ENCODE measurements at places on chromosomes 4 and X.

GRCh38 chr4:184674011-184674410 lies 24.5 kb downstream of the PRIMPOL start:
- no peak for DNase-seq

GRCh38 chr4:6474705-6475457 lies 2.5 kb upstream of the PPP2R2C start:
- DNase-seq: no peak

DNA sequence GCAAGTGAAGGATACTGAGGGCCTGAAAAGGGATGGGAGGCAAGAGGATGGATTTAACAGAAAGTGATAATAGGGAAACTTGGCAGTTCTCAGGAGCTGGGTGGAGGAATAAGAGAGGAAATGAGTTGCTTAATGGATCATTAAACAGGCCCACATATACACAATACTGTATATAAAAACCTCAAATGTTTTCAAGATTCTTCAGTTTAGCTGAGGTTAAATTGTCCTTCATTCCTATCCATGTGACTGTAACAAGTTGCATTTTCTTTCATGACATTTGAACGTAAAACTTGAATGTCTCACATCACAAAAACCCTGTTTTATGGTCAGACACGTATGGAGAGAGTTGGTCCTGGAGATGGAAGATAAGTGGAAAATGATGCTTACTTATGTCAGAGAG lies 76.5 kb upstream of the PLAC8 start:
- no peak for DNase-seq

DNA sequence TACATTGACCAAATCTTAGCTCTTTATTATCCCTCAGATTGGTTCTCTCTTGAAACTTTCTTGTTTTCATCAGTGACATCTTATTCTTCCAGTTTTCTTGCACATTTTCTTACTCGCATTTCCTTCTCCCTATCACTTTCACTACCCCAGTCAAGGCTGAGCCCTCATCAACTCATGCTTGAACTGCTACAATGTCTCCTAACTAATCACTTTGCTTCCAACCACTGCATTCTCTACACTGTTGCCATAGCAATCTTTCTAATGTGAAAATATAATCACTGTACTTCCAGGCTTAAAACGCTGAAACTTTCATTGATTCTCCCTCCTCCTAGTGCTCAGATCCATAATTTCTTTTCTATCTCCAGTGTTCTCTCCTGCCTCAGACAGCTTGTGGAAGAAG lies 22.2 kb upstream of the LPAR4 start:
- no peak for DNase-seq

DNA sequence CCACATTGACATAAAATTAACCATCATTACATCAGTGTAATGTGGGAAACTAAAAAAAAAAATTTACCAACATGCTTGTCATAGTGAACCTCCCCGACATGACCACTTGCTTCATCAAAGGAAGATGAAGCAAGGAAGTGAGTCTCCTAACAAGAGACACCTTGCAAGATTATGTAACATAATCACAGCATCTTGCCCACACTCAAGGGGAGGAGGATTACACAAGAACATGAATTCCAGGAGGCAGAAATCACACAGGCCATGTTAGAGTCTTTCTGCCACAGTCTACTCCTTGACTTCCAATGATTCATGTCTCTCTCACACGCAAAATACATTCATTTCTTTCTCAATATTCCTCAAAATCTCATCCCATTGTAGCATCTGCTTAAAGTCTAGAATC lies 93.3 kb downstream of the AKAP4 start:
- no peak for DNase-seq

GRCh38 chr4:81638698-81639097 lies 167.0 kb upstream of the RASGEF1B start:
- no peak for DNase-seq

DNA sequence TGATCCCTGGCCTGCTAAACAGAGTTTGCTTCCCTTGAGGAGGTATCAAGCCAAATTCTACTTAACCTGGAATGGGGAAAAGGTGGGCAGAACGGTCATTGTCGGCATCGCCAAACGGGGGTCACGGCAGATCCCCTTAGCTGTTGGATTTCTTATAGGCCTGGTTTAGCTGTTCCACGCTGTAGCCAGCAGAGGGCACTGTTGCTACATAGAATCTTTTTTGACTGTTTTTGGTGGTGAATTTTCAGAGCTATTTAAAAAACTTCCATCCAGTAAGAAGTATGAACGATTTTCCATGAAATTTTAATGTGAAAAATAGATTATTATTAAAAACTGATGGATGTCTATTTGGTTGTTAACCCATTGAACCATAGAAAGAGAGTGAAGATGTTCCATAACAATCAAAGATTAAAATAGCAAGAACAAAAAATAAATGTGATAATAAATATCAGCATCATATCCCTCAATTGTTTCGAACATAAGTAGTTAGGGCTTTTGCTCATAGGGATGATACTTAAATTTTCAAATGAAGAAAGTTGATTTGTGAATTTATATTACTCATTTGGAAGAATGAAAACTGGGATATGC lies 56.6 kb downstream of the LINC00632 start:
- peak; percentile 2 for DNase-seq

- no peak for DNase-seq
Observed at GRCh38 chr4:159607809-159608208, 504.9 kb downstream of the RAPGEF2 start.

DNA sequence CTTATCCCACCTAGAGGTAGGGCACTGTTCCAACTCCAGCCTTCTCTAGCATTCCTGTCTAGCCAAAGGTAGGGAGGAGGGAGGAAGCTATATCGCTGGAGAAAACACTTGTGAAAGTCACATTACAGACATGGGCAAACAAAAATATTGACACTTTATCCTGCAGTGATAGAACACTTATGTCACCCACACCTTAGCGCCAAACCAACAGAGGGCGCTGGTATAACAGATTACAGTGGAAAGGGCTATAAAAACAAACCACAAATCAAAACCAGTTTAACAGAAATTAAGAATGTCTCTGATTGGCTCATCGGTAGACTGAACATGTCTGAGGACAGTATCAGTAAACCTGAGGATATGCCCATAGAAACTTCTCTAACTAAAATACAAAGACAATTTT lies 451.3 kb downstream of the TLL1 start:
- DNase-seq: no peak

DNA sequence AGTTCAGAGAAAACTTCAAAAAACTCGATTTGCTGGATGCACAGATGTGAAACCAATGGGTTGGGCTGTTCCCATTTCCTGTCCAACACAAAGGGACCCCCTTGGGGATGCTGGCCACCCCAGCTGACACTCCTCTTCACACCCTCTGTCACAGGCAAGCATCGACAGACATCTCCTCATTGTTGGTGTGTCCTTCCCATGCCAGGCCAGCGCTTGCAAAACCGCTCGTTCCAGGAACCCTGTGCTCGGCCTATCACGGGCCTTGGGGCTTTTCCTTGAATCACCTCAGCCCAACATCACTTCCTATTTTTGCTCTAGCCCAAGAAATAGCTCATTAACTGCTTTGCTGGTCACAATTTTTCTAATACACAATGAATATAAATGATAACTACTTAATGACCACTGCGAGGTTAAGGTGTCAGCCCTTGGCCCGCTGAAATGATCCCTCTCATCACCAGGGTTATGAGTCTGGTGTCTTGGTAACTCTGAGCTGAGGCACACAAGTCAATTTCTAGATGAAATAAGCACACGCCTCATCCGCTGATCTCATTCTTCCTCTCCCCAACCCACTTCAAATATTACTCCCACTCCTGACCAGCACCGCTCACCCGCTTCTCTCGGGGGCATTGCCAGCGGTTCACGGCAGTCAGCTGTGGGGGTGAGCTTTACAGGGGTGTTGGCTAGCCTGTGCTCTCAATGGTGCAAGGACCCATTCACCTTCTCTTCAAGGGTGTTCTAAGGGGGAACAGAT lies 32.3 kb downstream of the BCOR start:
- DNase-seq: no peak

- DNase-seq: no peak
Observed at GRCh38 chr4:182085051-182085480, 158.1 kb upstream of the TENM3 start.

- DNase-seq: no peak
Observed at GRCh38 chr4:158036998-158037397, 135.8 kb downstream of the GASK1B start.

- no peak for DNase-seq
Observed at GRCh38 chr4:171599628-171600027, 213.6 kb upstream of the GALNTL6 start.

DNA sequence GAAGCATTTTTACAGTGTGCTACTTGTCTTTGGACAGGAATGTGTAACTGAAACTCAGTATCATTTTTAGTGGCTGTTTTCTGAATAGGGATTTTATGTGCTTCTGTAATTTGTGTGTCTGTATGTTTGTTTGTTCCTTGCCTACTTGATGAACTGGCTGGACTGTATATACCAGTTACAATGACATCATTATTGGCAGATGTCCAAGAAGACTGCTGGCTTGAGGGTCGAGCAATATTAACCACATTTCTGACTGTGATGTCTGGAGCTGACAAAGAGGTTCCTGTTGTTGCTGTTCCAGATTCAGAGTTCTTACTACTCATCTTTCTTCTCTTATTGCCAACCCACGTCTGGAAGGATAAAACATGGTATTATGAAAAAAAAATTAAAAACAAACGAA lies 33.0 kb downstream of the HDX start:
- no peak for DNase-seq

DNA sequence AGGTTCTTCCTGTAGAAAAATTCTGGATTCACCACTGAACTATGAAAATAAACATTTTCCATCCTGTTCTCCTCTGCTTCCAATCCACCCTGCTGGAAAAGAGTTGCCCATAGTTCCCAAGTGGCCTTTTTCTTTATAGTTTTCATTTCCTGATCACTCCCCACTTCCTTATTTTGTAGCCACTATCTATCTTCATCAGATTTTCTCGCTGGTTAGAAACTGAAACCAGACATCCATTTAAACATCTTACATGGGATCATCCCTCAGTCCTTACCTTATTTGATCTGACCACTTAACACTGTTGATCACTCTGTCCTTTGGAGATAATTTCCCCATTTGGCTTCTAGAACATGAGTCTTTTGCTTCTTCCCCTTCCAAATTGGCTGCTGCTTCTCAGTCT lies 42.2 kb upstream of the SCOC start:
- DNase-seq: no peak

- DNase-seq: no peak
Observed at GRCh38 chrX:154738011-154738738, 12.7 kb downstream of the GAB3 start.

GRCh38 chrX:1491851-1492349 lies 39.2 kb upstream of the ASMTL start:
- DNase-seq: peak; percentile 79

GRCh38 chrX:115499112-115499805 lies 61.7 kb upstream of the PLS3 start:
- DNase-seq: no peak

DNA sequence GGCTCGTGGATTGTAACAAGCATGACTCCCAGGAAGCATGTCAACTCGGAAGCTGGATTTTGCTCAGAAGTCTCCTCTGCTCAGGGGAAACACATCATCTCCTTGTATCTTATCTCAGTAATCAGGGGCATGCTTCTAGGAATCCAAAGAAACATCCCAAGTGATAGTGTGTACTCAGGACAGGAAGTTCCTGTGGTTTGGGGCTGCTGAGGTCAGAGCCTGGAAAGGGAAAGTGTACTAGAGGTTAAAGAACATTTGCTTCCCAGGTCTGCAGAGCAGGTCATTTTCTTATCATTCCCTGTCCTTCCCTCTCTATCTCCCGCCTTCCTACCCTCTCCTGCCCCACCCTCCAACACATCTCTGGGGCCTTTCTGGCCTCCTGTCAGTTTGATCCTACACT lies 38.8 kb downstream of the SLC34A2 start:
- DNase-seq: no peak

- no peak for DNase-seq
Observed at GRCh38 chr4:105758958-105759357, 50.4 kb downstream of the GSTCD start.

- no peak for DNase-seq
Observed at GRCh38 chrX:17377091-17377717, 2.2 kb downstream of the NHS start.

DNA sequence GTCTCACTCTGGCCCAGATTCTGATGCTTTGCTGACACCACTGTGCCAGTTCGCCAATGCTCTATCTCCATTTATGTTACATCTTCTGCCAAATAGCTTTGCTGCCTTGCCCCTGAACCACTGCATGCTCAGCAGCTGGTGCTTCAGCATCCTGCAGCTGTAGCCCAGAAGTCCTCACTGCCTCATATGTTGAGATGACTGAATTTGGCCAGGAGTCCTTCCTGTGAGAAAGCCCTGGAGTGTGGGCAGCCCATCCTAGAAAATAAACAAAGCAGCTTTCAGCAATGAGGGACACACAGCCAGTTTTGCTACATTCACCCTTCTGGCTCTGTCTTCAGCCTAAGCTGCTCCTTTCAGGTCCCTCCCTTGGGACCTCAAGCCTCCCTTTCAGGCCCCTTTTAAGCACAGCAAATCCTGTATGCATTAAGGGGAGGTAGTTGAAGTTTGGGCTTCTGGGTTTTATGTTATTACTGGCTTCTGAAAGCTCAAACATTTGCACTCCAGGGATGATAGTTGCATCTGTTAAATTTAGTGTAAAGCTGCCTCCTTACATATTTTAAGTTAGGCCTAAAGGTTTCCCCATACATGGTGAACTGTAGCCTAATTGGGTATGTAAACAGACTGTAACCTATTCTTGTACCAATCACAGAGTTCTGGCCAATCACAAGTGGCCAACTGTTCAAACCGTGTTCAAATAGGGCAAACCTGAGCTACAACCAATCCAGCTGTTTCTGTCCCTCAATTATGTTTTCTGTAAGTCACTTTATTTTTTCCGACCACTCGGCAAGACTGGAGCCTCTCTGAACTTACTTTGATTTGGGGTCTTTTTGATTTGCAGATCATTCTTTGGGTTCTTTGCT lies 2.1 kb upstream of the TMEM165 start:
- no peak for DNase-seq

GRCh38 chrX:68994135-68994890 lies 165.5 kb downstream of the EFNB1 start:
- no peak for DNase-seq

Data from germinal center (tissue), 1 donor.